ENCODE measurements at places on chromosomes 11 and 22. TPM values are rescaled to one million over a fixed set of nuclear protein-coding genes. Genes with fewer than 3 reads are reported as not detected.

DNA sequence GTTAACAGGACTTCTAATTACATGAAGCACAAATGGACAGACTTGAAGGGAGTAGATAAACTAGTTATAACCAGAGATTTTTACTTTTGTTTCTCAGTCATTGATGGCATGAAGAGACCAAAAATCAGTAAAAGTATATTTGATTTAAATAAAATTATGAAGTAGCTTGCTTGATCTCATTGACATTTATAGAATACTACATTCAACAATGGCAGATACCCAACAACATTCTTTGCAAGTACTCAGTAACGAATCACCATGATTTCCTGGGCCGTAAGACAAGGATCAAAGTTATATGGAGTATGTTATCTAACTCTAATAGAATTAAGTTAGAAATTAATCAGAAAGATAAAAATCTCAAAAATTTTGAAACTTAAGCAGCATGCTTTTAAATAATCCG lies 317.6 kb downstream of the TBC1D22A start:
- no peak overlapping the region for H3K27ac ChIP-seq
- no peak overlapping the region for H3K4me3 ChIP-seq
- no peaks in the 10 kb centered on the region for H3K36me3 ChIP-seq
- no peaks in the 10 kb centered on the region for H3K27me3 ChIP-seq
- DNase-seq, result no peak
- H3K4me1 ChIP-seq, result no peaks in the 10 kb centered on the region

DNA sequence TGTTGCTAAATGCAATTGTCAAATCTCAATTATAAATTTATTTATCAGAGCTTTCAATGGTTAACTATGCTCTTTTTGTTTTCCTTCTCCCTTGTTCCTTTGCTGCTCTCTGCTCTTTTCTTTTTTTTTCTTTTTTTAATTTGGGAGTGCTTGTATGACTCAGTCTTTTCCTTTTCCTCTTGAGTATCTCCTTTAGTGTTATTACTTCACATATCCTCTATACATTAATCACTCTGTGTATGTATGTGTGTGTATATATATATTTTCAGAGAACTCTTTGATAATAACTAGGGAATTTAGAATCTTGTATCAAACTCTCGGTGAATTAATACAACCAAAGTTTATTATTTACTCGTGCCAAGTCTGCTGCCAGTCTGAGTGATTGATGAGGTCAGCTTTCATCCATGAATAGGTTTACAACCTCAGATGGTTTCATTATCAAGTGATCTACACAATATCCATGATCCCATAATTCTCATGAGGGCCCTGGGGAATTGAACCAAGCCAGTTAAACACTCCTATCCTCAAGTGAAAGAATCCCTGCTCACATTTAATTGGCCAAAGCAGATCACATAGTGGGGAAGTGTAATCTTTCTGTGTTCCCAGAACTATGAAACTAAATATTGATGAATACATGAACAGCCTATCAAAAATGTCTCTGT lies 743.4 kb upstream of the CNTN5 start:
- DNase-seq, result no peak
- H3K36me3 ChIP-seq, result no peaks in the 10 kb centered on the region
- H3K4me3 ChIP-seq, result no peak overlapping the region
- no peaks in the 10 kb centered on the region for H3K27me3 ChIP-seq
- no peak overlapping the region for H3K27ac ChIP-seq

DNA sequence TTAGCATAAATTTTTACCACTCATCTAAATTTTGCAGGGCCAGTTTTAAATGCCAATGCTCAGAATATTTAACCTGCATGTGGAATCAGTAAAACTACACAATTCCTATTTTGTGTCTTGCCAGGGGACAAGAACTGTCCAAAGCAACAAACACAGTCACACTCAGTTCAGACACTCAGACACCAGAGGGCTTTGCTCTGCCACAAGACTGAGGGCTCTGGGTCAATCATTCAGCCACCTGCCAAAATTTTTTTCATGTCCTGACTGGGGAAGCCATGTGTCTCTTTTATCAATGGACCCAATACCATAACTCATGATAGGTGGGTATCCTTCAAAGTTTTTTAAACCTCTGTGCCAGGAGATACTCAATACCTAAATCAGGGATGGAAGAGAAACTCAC lies 304.0 kb upstream of the ANO3 start:
- DNase-seq, result no peak
- no peaks in the 10 kb centered on the region for H3K4me1 ChIP-seq
- no peak overlapping the region for H3K4me3 ChIP-seq

GRCh38 chr22:36204001-36204631 lies 2.5 kb upstream of the APOL4 start:
- DNase-seq, result no peak
- no peaks in the 10 kb centered on the region for H3K27me3 ChIP-seq
- H3K4me1 ChIP-seq, result peaks cover 21% of the 10 kb centered on the region
- peak overlapping the region; percentile 41 for H3K4me3 ChIP-seq
- peak overlapping the region; percentile 59 for H3K27ac ChIP-seq

The OR52E1 gene
- not detected for total RNA-seq

The FBLN1 gene
- 416 TPM for total RNA-seq

The GAS2 gene
- total RNA-seq, result 16.3 TPM

DNA sequence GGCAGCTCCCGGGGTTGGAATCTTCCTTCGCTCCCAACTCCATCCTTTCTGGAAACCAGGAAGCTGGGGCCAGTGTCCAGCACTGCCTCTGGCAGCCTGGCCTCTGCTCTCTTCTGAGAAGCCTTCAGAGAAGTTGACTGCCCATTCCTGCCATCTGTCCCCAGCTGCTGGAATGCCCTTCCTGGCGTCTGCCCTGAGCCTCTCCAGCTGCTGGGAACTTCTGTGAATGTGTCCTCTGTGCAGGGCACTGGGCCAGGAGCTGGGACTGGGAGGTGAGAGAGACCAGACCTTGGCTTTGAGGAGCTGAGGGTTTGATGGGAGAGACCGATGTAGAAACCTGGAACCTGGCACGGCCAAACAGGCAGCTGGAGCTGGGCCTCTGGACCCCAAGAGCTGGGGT lies 5.9 kb upstream of the SOX10 start:
- DNase-seq, result no peak
- no peak overlapping the region for H3K27ac ChIP-seq
- H3K4me3 ChIP-seq, result no peak overlapping the region
- H3K4me1 ChIP-seq, result peaks cover 6% of the 10 kb centered on the region
- no peaks in the 10 kb centered on the region for H3K36me3 ChIP-seq

The PHF21B gene
- 0.37 TPM for total RNA-seq

DNA sequence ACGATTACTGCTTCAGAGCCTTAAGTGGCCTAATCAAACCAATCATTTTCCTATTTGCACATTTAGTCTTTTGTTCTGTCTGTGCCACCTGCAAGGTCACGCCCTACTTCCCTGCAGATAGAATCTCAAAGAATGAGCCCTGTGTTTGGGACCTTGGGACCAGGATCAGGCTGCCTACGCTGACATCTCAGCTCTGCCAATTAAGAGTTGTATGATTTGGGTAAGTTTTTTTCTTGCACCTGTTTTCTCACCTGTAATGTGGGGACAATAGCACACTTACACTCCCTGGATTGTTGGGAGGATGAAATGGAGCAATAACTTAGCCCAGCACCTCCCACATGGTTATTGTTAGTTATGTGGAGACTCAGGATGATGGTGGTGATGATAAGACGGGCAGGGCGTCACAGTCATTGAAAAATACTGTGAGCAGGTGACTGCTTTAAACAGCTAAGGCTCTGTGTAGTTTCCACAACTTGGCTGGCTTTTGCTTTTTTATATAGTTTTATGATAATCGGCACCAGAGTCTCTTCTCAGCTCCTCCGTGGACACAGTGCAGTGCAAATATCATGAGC lies 155.0 kb downstream of the ADAMTS15 start:
- H3K27me3 ChIP-seq, result no peaks in the 10 kb centered on the region
- DNase-seq, result no peak

- peak; percentile 58 for DNase-seq
- peaks cover 92% of the 10 kb centered on the region for H3K36me3 ChIP-seq
- peaks cover 58% of the 10 kb centered on the region for H3K4me1 ChIP-seq
- no peaks in the 10 kb centered on the region for H3K27me3 ChIP-seq
Observed at GRCh38 chr22:36323855-36324331, 63.9 kb downstream of the MYH9 start.

The TEX54 gene
- not detected for total RNA-seq

The CABP4 gene
- total RNA-seq, result 0.73 TPM

DNA sequence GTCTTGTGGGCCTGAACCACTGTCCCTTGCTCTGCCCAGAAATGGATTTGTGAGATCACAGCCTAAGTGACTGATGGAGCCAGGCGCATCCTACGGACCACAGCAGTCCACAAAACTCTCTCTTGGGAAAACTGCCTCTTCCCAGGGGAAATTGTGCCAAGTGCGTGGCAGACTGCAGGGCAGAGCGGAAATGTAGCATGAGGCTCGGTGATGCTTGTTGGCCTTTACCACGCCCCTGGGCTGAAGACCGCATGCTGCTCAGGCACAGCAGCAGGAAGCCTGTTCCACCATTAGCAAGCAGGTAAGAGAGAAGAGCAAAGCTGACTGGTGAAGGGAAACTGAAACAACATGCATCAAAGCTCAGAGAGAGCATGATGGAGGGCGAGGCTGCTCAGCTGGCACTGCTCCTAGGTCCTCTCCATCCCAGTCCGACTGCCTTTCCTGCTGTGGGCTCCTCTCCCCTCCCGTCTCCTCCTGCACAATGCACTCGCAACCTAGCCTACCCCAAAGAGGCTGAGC lies 26.5 kb upstream of the SCARF2 start:
- peaks cover 5% of the 10 kb centered on the region for H3K36me3 ChIP-seq
- H3K27me3 ChIP-seq, result no peaks in the 10 kb centered on the region
- no peak overlapping the region for H3K4me3 ChIP-seq
- no peaks in the 10 kb centered on the region for H3K4me1 ChIP-seq
- DNase-seq, result no peak

DNA sequence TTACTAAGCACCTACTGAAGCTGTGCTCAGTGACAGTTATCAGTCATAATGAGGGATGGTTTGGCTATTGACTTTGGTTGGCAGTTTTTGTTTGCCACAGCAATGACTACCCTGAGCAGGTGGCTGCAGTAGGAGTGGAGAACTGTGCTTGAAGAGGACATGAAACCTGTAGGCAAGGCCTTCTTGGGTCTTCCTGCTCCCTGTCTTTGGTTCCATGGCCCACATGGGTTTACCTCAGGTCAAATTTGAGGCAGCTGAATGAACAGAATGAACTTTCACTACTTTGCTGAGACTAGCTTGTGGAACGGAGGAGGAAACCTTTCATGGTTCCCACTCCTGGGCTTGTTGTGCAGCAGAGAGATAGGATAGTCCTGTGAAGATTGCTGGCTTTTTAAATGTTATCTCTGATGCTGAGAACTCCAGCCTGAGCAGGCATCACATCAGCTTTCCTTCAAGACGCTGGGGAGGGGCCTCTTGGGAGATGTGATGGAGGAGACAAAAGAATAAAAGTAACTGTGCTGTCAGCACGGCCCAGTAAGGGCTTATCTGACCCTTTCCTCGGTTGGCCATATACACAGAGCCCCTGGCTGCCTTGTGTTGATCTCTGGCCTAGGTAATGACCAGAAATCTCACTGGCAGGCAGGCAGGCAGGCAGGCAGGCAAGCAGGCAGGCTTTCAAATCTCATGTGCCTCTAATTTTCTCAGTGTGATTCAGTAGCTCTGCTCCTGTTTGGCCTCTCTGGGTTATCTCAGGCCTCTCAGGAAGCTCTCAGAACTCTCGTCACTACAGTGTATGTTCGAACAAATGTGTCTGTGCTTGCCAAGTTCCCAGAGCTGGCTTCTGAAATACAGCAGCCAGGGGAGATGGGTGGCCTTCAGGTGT lies 12.0 kb downstream of the STIM1 start:
- no peak overlapping the region for H3K4me3 ChIP-seq
- H3K36me3 ChIP-seq, result no peaks in the 10 kb centered on the region
- H3K27ac ChIP-seq, result peak overlapping the region; percentile 33
- H3K27me3 ChIP-seq, result no peaks in the 10 kb centered on the region
- peaks cover 38% of the 10 kb centered on the region for H3K4me1 ChIP-seq

DNA sequence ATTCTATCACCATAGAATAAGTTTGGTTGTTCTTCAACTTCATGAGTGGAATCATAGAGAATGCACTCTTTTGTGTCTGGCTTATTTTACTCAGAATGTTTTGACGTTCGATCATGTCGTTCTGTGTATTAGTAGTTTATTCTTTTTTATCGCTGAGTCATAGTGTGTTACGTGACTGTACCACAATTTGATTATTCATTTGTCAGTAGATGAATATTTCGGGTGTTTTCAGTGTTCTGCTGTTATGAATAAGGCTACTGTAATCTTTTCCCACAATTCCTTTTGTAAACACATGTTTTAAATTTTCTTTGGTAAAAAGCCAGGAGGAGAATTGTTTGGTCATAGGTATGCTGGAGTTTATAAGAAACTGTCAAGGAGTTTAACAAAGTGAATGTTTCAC lies 279.9 kb upstream of the B3GAT1 start:
- no peaks in the 10 kb centered on the region for H3K36me3 ChIP-seq
- no peak overlapping the region for H3K27ac ChIP-seq
- H3K4me1 ChIP-seq, result no peaks in the 10 kb centered on the region
- H3K4me3 ChIP-seq, result no peak overlapping the region

- no peaks in the 10 kb centered on the region for H3K4me1 ChIP-seq
- no peaks in the 10 kb centered on the region for H3K27me3 ChIP-seq
- no peaks in the 10 kb centered on the region for H3K36me3 ChIP-seq
Observed at GRCh38 chr11:31967404-31968130, 123.3 kb upstream of the RCN1 start.

DNA sequence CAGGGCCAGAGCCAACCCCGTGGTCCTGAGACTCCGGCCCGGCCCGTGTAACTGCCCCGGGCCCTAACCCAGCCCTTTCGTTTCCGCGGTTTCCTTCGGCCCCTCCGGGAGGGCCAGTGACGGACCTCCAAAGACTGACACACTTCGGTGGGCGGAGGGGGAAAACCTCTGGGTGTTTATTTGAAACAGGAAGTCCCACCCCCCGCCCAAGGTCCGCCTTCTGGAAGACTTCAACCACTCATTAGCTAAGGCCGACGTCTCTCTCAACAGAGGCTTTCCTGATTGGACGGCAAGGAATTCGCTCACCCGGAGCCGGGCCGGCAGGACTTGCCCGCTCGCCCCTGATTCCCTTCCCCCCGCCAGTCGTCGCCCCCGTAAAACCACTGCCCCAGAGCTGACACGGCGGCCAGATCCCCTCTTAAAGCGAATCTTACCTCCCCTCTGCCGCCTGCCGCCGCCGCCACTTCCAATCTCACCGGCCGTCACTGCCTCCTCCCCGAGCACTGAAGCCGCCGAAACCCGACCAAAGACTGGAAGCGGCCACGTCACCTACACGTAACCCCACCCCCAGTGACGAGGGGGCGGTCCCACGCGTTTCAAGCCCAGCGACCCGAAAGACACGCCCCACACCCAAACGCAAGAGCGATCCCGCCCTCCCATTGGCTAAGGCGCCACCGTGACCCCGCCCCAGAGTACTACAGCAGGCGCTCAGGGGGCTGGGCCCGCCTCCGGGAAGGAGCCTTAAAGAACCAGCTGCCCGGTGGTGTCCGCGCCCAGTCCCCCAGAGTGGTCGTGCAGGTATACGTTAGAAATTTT lies at the start of gene STX5:
TSS of gene STX5 (minus strand) at position 532 of the 816 bp plus-strand sequence. CDS start 808 bp downstream, outside the sequence.
- H3K4me1 ChIP-seq, result peaks cover 49% of the 10 kb centered on the region
- H3K36me3 ChIP-seq, result peaks cover 66% of the 10 kb centered on the region
- peak within 1 kb of the TSS; percentile 91 for H3K4me3 ChIP-seq
- H3K27ac ChIP-seq, result peak within 1 kb of the TSS; percentile 95
- H3K27me3 ChIP-seq, result no peaks in the 10 kb centered on the region
